ENCODE measurements at places on chromosomes 3 and 15.

- no peak for DNase-seq
Measured at GRCh38 chr3:78979028-78979427, 788.8 kb downstream of the ROBO1 start.

GRCh38 chr3:172356427-172356826 lies 91.8 kb downstream of the GHSR start:
- DNase-seq: no peak

DNA sequence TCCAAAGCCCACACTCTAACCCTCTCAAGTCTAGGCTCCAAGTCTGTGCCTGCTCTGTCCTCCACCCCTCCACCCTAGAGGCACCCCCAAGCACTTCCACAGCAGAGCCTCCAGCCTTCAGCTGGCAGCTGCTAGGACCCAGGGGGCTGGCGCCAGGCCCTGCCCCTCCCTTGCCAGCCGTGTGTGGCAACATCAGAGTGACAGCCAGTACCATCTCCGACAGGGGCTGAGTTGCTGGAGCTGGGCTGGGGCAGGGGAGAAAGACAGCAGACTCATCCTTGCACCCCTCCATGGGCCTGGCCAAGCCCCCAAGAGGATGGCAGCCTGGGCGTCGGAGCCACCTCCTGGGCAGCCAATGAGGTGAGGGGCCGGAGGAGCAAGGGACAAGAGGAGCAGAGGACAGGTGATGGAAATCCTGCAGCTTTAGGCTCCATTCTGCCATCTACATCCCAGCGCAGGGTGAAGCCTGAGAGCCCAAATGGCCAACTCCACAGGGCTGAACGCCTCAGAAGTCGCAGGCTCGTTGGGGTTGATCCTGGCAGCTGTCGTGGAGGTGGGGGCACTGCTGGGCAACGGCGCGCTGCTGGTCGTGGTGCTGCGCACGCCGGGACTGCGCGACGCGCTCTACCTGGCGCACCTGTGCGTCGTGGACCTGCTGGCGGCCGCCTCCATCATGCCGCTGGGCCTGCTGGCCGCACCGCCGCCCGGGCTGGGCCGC lies at the start of gene GPR62:
GPR62 (plus strand) TSS at position 207 of the 718 bp plus-strand sequence; CDS start at position 479, 272 bp downstream.
- no peak for DNase-seq

DNA sequence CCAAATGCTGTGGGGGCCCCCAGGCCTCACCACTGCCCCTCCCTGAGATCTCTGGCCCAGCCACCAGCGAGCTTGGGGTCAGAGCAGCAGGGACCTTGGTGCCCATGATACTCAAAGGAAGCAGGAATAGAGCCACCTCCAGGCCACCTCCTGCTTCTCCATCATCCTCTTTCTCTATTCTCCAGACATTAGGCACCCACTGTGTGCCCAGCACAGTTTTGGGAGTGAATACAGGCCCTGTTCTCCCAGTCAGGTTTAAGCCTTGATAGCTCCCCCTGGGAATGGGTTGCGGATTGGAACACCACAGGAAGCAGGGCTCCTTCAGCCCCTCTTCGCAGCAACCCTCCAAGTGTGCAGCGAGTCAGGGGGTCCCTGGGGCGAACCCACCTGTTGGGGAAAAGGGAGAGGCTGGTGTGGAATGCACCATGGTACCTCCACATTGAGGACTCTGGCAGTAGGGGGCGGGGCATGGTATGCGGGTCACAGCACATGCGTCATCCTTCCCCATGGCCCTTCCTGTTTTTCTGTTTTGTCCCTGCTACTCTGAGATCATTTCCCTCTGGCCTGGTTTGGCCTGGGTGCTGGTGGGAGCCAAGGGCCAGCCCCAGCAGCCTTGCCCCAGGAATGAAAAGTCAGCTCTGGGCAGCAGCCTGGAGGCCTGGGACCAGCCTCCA lies 14.2 kb upstream of the SEMA3B start:
- DNase-seq: no peak

GRCh38 chr3:113574213-113574612 lies 41.9 kb downstream of the SIDT1 start:
- no peak for DNase-seq

- DNase-seq: no peak
Measured at GRCh38 chr3:12707449-12707848, 43.5 kb upstream of the RAF1 start.

GRCh38 chr3:13501958-13502790 lies 22.1 kb downstream of the HDAC11 start:
- DNase-seq: no peak

- no peak for DNase-seq
Measured at GRCh38 chr3:197181741-197182140, 116.7 kb downstream of the DLG1 start.

DNA sequence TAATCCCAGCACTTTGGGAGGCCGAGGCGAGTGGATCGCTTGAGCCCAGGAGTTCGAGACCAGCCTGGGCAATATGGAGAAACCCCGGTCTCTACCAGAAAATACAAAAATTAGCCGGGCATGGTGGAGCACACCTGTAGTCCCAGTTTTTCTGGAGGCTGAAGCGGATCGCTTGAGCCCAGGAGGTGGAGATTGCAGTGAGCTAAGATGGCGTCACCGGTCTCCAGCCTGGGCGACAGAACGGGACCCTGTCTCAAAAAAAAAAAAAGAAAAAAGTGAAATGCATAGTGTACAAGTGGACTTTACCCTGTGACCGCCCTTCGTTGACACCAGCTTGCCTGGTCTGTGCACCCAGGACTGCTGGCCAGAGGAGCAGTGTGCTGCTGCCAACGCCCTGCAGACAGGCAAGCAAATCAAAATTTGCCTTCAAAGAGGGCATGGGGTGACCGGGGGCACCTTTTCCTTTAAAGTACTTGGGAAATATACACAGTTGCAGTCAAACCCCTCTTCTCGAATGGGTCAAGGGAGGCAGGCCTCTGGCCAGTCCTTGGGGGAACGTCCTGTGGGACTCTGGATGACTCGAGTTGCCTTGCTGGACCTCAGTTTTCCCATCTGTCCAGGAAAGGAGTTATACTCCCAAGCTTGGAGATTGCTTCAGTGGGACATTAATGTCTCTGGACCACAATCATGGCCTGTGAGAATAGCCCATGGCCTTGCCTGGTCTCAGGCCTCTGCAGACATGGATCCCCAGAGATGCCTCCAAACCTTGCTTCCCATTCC lies 1.0 kb downstream of the XYLB start:
- no peak for DNase-seq

DNA sequence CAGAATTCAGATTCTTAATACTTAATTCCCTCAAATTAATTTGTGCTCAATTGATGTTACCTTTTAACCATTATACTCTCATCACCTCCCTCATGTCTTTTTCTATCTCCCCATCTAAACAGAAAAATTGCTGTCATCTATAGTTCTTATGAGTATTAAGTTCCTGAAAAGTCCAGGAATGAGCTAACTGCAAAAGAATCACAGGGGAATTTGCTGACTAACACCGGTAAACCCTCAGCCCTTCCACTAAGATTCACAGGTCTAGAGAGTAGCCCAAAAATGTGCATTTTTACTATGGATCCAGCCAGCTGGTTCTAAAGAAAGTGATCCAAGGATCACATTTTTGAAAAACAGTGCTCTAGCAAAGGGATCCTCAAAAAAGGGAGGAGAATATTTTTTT lies 67.0 kb downstream of the SETD2 start:
- DNase-seq: no peak

- no peak for DNase-seq
Measured at GRCh38 chr15:56490461-56490860, 25.5 kb upstream of the MNS1 start.

DNA sequence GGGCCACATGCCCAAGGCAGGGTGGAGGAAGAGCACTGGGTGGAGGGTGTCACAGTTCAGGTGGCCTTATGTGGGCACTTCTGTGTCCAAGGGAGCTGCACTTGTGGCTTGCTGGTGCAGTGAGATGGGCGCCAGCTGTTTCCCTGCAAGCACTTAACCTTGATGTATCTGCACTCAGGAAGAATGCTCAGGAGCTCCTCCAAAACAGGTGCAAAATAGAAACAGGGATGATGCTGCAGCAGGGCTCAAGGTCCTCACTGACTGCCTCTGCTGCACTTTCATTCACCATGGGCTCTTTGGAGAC lies 151.3 kb downstream of the CADPS start:
- DNase-seq: no peak

GRCh38 chr3:114192136-114192535 lies 13.3 kb upstream of the DRD3 start:
- no peak for DNase-seq

DNA sequence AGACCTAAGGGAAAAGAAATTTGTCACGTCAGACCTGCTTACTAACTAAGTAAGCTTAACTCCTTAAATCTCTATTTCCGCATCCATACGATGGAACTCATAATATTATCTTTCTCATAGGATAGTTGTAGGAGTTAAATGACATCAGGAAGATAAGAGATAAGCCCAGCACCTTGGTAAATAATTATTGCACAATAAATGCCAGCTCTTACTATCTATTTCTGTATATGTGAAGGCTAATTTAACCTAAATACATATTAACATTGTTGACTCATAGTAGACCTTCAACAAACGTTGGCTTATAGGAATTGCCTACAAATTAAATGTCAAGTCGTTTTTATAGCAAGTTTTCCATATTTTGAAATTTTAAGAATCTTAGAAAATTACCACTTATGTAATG lies 709.0 kb downstream of the CADM2 start:
- no peak for DNase-seq

DNA sequence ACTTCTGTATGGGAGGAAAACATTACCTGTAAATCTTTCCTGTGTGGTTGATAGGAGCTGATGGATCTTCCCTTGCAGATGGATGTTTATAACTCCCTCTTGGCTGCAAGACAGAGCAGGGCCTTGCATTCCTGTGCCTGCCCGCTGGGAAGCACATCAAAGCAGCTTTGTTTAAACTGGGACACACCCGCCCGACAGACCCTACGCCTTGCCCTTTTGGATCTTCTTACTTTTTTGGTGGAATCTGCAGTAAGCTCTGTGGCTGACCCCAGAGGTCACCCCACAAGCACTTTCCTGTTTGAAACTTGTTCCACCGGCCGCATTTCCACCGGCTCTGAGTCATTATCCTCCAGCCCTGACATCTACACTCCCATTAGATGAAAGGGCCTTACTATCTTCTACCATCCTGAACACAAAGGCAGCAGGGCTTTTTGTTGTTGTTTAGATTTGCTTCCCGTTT lies 244.1 kb upstream of the STT3B start:
- DNase-seq: no peak

- no peak for DNase-seq
Measured at GRCh38 chr3:153008226-153008625, 153.8 kb upstream of the RAP2B start.

- no peak for DNase-seq
Measured at GRCh38 chr3:98564282-98565005, 29.0 kb downstream of the CPOX start.

- no peak for DNase-seq
Measured at GRCh38 chr15:75456710-75457109, 5.2 kb upstream of the SIN3A start.

DNA sequence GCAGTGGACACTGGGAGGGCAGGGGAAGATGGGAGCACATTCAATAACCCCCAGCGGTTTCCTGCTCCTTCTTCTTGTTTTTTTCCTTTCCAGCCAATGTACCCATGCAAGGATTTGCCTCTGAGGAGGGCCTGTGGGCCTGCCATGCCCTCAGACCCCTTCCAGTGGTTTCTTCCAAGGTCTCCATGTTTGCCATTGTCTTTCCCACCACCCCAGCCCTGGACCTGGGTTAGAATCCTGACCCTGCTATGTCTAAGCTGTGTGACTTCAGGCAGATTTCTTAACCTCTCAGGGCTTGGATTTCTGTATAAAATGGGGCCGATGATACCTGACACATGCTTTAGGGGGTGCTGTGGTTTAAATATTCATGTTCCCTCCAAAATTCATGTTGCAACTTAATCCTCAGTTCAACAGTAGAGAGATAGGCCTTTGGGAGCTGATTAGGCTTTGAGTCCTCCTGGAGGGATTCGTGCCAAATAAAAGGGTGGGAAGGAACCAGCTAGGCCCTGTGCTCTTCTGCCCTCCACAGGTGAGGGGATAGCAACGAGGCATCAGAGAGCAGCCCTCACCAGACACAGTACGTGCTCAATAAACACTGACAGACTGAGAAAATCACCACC lies 46.3 kb upstream of the FLNB start:
- no peak for DNase-seq

DNA sequence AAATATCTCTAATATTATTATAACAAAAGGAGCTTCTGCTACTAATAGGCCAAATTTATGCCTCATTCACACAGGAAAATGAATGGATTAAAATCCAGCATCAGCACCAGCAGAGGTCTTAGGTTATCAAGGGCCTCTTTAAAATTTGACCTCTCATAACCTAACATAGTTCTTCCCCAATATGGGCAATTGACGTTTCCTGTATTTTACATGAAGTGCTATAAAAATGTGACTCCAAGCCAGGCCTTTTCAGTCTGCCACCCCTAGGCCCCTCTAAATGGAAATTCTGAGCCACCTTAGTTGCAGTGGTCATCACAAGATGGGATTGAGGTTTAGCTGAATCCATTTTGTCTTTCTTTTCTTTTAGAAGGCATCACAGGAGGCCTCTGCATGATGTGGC lies 70.1 kb downstream of the CASR start:
- no peak for DNase-seq

- no peak for DNase-seq
Measured at GRCh38 chr15:39213385-39213840, 367.5 kb upstream of the THBS1 start.

DNA sequence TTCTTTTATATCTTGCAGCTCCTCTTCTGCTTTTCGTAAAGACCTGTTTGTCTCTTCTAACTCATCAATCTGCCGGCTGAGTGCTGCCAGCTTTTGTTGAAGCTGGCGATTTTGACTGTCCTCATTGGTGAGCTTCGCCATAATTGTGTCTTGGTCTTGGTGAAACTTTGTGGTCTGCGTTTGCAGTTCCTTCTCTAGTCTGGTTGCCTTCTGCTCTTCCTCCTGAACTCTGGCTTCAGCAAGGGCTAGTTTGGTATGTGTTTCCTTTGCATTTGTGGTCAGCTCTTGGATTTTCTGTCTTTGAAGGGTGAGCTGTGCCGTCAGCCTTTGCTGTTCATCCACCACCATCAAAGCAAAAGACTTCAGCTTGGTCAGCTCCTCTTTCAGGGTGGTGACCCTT lies 32.9 kb downstream of the CMSS1 start:
- DNase-seq: no peak

- DNase-seq: no peak
Measured at GRCh38 chr15:78259232-78259631, 5.1 kb upstream of the DNAJA4 start.

GRCh38 chr3:110708156-110708555 lies 363.5 kb upstream of the NECTIN3 start:
- DNase-seq: no peak

- no peak for DNase-seq
Measured at GRCh38 chr3:160136421-160136820, 88.8 kb upstream of the C3orf80 start.

All from activated CD4-positive, alpha-beta T cell treated with anti-CD3 and anti-CD28 coated beads for 1 hour (primary cell).